ENCODE measurements at places on chromosomes 3 and 15. TPM values are rescaled to one million over a fixed set of nuclear protein-coding genes. Genes with fewer than 3 reads are reported as not detected.

ZMYND10 gene
- 1.1 TPM for total RNA-seq

MYZAP gene
- total RNA-seq = 1.6 TPM

ALS2CL gene
- total RNA-seq = 6.3 TPM

PRR20G gene
- 0.14 TPM for total RNA-seq

GPR176 gene
- 13.2 TPM for total RNA-seq

GOLGA6A gene
- 0.08 TPM for total RNA-seq

ANKRD34C gene
- not detected for total RNA-seq

ZNF80 gene
- total RNA-seq = not detected

UACA gene
- total RNA-seq = 46.5 TPM

PXYLP1 gene
- total RNA-seq = 11.7 TPM

GLDN gene
- total RNA-seq = not detected

SEMA3G gene
- 0.07 TPM for total RNA-seq

SSUH2 gene
- total RNA-seq = 0.65 TPM

ROBO2 gene
- not detected for total RNA-seq

TIPARP gene
- 55.7 TPM for total RNA-seq

TLR9 gene
- total RNA-seq = not detected

EPHA3 gene
- not detected for total RNA-seq

GALK2 gene
- total RNA-seq = 18.1 TPM

SLC2A2 gene
- total RNA-seq = not detected

LRRC34 gene
- total RNA-seq = not detected

Measured in A549 treated with RU486 at 1 μM for 4 hours (cell line).